ENCODE measurements at places on chromosomes 3 and 15.

DNA sequence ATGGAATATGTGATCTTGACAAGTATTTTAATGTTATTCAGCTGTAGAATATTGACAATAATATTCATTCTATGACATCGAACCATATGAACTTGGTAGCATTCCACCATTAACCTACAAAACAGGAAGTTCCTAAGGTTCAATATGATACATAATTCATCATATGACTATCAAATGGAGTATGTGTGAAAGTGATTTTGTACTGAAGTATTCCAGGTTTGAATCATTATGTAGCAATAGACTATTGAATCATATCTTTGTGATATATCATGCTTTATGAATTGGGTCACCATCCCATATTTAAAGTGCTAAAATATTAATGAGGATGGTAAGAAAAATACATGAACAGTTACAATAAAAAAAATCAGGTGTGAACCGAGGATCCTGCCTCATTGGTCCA lies 95.1 kb downstream of the TP63 start:
- no peak for DNase-seq

DNA sequence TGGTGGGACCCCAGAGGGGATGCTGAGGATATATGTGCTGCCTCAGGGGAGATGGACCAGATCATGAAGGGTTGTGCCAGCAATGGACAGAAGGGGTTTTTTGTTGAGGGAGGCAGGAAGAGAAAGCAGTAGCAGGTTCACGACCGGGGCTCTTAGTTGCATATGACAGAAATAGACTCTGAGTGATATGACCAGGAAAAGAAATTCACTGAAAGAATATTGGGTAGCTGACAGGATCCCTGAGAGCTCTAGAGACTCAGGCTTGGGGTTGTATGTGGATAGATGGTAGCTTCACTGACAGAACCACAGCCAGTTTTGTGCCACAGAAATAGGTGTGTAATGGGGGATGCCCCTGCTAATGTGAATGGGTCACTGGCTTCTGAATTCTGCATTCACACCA lies 241.6 kb downstream of the ZNF621 start:
- DNase-seq: no peak

- no peak for DNase-seq
Observed at GRCh38 chr3:59082106-59082505, 32.3 kb upstream of the CFAP20DC start.

- DNase-seq: no peak
Observed at GRCh38 chr3:107421170-107421792, 44.0 kb downstream of the CCDC54 start.

DNA sequence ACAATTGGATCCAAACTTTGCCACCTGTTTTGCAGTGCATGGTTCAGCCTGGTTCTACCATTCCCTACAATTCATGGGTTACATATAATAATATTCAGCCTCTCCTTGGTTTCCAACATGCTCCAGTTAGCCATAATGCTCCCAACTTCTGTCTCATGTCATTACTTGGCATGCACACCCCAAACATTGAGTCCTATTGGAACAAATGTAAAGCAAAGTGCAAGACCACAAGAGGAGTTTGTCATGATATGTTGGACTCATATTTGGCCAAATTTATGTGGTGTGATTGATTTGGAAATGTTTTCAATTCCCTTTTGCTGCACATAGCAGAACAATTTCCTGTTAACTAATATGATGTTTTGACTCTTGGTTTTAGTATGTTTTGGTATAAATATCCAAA lies 50.2 kb downstream of the KCNAB1 start:
- no peak for DNase-seq

DNA sequence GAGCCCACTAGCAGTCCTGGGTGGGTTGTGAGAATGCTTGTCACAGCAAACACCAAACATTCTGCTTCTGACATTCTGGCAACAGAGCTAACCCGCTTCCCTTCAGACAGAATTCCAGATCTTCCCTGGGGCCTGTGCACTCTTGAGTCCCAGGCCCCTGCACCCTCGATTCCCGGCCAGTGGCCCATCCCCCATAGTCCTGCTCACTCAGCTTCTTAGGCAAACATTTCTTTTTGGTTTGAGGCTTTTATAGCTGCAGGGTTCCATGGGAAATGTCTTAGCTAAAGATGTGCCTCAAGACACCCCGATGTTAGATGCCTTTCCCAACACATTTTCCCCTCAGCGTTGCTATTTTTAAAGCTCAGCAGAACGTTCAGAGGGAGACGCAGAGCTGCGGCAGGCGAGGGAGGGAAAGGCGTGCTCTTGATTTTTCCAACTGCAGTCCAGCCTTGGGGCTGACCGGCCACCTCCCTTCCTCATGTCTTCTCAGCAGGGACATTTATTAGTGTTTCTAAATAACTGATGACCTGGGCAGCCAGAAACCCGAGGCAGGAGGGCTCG lies 35.2 kb downstream of the ABTB1 start:
- DNase-seq: no peak

DNA sequence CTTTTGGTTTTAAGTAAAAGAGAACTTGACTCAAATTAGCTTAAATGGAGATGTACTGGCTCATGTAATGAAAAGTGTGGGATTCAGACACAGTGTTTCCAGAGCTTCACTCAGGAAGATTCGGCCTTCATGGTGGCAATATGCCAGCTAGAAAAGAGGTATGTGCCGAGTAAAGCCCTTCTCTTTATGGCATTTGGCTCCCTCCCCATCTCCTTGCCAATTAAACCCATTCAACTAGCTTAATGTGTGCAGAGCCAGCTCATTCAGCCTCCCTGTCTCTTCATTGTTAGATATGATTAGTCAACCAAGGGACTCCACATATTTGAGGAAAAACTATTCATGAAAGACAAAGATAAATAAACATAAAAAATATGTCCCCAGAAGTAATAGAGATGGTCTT lies 15.0 kb upstream of the TRANK1 start:
- DNase-seq: no peak

DNA sequence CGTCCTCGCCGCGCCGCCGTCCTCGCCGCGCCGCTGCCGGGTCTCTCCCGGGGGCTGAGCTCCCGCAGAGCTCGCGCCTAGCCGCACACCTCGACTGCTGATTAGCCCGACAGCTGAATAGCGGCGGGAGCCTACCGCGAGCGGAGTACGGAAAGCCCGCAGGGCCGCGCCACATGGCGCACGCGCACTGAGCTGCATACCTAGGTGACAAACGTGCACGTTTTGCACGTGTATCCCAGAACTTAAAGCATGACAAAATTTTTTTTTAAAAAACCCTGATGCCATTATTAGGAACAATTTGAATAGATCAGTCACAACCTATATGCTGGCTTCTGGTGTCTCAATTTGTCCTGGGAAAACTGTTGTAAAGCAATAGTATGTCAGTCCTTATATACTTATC lies at the start of gene GOLGA8A:
Gene GOLGA8A, minus strand, starts transcription at position 122 of the 400 bp plus-strand sequence. CDS start 48,117 bp downstream, outside the sequence.
- peak; percentile 84 for DNase-seq

DNA sequence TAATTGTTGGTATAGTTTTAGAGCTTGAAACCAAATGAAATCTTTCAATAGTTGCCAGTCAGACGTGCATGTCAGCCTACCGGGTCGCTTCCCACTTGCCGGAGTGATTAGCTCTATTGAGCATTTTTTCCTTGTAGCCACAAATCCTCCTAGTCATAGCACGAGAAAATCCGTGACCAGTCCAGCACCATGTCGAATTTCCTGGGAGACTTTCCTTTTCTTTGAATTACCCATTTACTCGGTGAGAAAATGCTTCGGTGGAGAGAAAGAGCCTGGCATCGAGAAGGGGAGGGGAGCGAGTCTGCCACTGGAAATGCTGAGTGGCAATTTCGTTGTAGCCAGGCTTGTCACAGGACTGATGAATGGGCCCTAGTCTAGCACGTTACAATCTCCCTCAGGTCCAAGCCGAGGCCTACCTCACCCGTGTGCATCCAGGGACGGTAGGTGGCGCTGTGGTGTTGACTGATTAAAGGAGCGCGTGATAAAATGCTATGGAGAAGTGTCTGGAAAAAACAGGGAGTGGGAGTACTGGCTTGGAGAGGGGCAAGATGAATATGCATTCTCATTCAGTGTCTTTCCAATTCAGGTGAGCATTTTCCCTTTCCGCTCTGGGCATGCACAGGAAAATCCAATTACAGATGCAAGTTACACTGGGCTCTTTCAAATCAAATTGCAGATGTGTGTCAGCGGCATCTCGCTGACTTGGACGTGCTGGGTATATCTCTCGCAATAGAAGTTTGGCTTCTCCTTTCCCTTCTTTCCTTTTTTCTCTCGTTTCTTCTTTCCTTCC lies 238.8 kb downstream of the EDEM1 start:
- DNase-seq: peak; percentile 53

GRCh38 chr3:54427501-54427900 lies 305.1 kb downstream of the CACNA2D3 start:
- no peak for DNase-seq

GRCh38 chr3:146274833-146275232 lies 23.9 kb upstream of the PLSCR4 start:
- DNase-seq: no peak

GRCh38 chr3:170144437-170144843 lies 37.1 kb downstream of the PHC3 start:
- no peak for DNase-seq

DNA sequence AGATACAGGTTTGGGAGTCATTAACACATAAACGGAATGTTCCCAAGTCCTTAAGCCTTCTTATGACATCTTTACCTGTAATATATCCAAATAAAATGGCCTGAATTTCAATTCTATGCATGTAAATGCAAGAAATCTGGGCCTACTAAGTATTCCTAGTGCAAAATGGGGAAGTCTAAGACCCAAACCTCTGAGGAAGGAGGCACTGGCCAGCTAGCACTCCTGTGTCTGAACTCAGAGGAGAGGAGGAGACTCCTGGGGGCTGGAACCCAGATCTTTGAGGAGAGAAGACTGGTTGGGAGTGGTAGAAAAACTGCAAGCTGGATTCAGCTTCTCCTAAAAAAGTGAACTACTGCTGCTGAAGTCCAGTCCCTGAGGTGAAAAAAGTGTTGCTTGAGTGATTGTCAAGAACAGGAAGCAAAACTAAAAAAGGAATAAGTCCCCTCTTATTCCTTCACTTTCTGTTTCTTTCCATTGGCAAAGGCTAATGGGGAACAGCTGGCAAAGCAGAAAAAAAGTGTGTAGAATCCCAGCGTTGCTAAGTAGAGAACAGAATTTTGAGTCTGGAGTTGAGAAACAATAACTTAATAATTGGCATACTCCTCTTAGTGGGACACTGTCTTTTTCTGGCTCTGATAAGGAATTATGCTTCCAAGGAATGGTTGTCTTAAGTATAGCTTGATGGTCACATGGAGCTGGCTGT lies 54.8 kb upstream of the ATP2C1 start:
- DNase-seq: no peak

DNA sequence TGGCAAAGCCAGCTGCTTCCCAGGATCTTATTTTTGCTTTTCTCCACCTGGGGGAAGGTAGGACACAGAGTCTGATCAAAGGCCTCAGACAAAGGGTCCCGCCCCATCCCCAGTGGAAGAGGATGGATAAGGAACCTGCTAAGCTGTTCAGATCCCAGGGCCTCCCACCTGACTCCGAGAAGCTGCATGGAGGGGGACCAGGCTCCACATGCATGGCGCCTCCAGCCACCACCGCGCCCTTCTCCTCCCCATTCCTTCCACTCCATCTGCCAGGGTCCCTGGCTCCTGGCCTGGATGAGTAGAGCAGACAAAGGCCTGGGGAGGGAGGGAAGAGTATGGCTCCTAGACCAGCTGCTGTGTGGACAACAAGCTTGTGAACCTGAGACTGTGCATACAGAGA lies 20.0 kb upstream of the CRABP1 start:
- no peak for DNase-seq

DNA sequence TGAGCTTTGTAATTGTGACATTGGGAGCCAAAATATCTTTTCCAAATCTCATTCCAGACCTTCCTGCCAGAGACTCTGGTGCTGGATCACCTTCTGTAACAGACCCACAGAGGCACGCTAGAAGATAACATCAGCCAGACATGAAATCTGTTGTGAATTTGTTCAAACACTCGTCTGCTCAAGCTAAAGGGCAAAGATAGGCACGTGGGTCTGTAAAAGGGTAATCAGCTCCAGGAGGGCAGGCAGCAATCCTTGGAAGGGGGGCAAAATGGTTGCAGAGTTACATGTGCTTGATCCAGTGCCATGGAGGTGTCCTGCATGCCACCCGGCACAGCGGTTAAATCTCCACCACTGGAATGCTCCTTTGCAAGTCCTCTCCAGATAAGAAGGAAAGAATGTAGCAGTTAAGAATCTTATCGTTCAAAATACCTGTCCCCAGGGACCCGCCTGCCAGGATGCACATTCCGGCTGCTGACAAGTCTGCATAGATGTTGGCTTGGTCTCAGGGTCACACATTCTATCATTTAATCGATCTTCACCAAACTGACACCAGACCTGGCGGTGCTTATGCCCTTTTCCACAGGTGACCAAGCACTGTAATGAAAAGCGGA lies 74.8 kb downstream of the ADAMTS9 start:
- no peak for DNase-seq

DNA sequence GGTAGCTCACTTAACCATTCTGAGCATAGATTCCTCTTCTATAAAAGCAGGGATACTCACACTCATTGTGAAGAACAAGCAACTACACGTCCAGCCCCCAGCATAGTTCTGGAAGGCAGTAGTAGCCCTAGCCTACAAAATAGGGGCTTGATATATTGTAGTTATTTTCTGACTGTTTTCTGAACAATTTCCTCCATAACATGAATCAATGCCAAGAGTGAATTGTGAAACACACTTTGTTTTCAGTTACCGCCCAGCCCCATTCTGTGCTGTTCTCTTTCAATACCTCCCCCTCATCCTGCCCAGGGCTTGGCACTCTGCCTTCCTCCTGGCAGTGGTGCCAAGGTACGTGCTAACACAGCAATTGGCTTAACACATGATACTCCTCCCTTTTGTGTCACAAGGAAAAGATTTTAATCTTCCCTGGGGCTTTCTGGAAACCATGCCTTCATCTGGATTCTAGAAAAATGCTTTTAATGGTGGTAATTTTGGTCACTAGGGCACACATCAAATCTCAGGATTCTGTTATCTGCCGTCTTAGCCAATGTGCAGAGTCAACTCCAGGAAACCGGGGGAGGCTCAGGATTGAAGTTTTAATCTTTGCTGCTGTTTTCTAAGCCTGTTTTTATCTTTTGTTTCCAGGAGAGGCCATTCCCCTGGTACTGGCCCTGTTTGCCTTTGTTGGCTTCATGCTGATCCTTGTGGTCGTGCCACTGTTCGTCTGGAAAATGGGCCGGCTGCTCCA lies 37.2 kb downstream of the IL20RB start:
- DNase-seq: no peak

All from stimulated activated CD4-positive, alpha-beta T cell treated with anti-CD3 and anti-CD28 coated beads, Interleukin-15, amount 100 ng/mL, for 48 hours (primary cell).